ENCODE measurements at places on chromosomes 3 and 15. TPM values are rescaled to one million over a fixed set of nuclear protein-coding genes. Genes with fewer than 3 reads are reported as not detected.

- DNase-seq: peak; percentile 14
Observed at GRCh38 chr15:49145651-49146609, 9.5 kb downstream of the COPS2 start.

The TP63 gene
- total RNA-seq: not detected

- no peak for DNase-seq
Observed at GRCh38 chr3:171760477-171760876, 49.8 kb downstream of the PLD1 start.

GRCh38 chr3:133574260-133574881, 885 bp downstream of the CDV3 start:
- peak; percentile 68 for DNase-seq

GRCh38 chr3:18436213-18436612, 11.1 kb upstream of the SATB1 start:
- no peak for DNase-seq

DNA sequence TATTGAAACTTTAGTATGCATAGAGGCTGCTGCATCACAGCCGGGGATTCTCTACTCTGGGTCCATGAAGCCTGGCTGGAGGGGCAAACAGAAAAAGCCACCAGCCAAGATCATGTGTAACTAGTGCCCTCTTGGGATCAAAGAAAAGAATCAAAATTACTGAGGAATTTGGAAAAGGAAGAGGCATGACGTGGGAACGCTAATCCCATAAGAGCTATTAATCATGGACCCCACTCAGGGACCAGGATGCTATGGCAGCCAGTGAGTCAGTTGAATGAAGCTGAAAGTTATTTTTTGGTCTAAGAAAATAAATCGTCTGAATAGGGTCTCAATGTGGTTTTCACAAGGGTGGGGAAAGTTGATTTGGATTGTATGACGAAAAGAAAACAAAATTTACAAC, 1165.1 kb downstream of the ROBO2 start:
- no peak for DNase-seq

DNA sequence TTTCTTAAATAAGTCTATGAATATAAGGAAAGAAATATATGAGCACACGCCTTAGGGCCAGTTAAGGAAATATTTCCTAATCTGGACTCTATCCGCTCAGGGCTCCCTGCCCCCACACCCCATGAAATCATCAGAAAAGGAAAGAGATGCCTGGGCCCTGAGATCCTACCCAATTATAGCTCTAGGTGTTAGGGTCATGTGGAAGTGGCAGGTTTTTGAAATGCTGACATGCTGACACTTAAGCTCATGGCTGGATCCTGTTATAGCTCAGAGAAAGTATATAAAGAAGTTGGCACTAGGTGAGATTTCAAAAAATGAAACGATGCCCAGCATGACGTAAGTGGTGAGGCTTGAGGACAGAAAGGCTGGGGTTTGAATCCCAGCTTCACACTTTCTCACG, 43.5 kb upstream of the AKAP13 start:
- DNase-seq: no peak

DNA sequence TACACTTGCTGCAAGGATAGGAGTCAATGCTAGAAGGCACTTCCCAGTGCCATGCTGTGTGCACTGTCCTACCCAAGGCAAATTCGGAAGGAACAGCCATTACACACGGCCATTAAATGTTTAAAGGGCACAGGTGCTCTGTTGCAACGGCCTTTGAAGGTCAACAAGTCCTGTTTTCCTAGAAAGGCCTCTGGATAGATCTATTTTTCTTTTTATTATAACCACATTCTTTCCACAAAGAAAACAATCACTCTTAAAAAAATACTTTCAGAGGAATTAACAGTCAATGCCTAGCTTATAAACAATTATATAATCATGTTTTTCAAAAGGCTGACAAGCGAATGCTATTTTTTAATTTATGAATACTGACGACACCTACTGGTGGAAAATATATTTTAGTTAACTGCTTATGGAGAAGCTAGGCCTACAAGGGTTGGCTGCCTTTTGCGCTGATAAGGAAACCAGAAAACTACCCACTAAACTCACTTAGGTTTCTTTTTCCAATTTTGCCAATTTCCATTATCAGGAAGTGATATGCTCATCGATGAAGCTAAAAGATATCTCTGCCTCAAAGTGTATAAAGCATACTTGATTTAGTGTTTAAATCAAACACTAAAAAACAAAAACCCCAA, 2.4 kb downstream of the ARHGEF3 start:
- no peak for DNase-seq

DNA sequence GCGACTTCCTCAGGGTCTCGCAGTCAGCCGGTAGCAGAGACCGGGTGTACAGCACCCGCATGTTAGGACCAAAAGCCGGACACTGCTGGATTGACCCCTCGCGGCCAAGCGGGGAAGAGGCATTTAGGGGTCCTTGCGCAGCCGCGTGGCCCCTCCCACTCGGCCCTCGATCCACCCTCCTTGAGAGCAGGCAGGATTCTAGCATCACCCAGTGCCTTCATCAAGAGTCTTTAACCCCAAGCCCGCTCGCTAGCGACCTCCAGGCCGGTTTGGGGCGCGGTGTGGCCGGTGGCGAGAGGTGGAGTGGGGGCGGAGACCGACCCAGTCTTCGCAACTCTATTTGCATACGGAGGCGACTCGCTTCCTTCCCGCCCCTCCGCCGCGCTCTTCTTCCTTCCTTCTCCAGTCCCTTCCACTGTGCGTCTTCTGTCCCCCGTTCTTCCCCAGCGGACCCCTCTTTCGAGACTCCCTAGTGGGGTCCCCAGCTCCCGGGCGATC, at the start of gene ST6GAL1:
TSS of gene ST6GAL1 (plus strand) at position 384 of the 498 bp plus-strand sequence. CDS start 112,178 bp downstream, outside the sequence.
- peak; percentile 30 for DNase-seq

- no peak for DNase-seq
Observed at GRCh38 chr3:37607604-37608003, 254.1 kb upstream of the CTDSPL start.

- no peak for DNase-seq
Observed at GRCh38 chr3:105584003-105584790, 217.5 kb downstream of the ALCAM start.

The EFCC1 gene
- total RNA-seq: 4.0 TPM

DNA sequence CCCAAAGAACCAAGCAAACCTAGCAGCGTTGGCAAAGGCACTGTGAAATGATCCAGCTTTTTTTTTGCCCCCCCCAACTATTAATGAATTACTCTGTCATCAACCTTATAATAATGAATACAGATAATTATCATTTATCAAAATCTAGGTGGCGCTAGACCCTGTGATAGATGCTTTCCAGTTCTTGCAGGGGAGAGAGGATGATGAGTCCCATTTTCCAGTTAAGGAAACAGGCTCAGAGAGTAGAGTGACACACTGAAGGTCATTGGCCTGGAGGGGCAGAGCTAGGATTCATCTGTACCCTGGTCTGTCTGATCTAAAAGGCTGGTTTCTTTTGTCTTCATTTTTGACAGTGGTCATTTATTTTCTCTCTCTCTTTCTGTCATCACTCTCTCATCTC, 5.0 kb downstream of the ACOX2 start:
- DNase-seq: no peak

The NLGN1 gene
- 1.3 TPM for total RNA-seq

- DNase-seq: no peak
Observed at GRCh38 chr3:133965013-133965570, 64.6 kb downstream of the SLCO2A1 start.

GRCh38 chr3:104359546-104359945, 1007.2 kb upstream of the ALCAM start:
- no peak for DNase-seq

- DNase-seq: no peak
Observed at GRCh38 chr3:142224482-142225072, 808 bp downstream of the GK5 start.

DNA sequence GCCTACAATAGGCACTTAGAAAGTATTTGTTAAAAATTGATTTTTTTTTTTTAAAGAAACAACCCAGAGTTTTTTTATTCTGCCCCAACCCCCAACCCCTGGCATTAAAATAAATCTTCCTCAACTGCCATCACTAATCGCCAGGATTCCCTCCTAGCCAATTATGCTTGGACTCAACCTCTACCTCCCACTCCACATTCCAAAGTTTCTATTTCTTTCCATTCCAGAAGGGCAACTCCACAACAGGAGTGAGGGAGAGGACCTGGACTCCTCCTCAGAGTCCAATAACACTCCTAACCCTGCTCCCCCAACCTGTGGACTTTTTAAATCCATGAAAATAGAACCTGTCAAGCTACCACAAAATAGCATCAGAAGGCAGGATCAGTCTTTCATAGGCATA, 99.4 kb downstream of the ADAMTS9 start:
- no peak for DNase-seq

The SLC22A13 gene
- not detected for total RNA-seq

Data from body of pancreas (tissue), 4 donors.